Endothelial cell (in vitro differentiated cells): ENCODE measurements at places on chromosomes 11 and 22.

DNA sequence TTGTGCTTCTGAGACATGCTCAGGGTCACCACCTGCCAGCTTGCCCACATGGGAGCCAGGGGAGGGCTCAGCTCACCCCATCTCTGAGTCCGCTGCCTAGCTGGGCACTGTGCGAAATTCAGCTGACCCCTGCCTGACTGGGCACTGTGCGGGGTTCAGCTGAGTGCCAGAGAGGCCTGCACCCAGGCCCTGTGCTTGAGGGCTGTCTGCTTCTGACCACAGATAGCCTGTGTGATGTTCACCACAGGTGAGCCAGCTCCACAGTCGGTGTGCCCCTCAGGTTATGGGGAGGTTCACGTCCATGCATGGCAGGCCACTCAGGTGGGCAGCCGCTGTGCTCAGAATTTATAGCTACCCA, 84.5 kb upstream of the SUSD2 start:
- no peak for DNase-seq

DNA sequence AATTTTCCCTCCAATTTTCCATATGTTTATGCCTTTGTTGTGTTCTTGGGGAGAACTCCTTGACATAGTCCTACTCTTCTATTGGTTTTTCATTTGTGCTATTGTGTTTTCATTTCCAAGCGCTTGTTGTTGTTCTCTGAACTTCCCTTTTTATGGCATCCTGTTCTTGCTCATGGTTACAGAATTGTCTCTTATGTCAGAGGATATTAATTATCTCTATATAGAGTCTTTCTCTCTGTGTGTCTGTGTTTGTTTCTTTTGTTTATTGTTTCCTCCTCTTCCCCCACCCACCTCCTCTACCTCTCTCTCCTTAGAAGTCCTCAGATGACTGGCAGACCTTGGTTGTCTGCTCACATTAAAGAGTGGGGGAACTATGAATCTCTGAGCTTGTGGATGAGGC, 69.9 kb downstream of the HORMAD2 start:
- no peak for DNase-seq

- no peak for DNase-seq
These were observed 4.8 kb downstream of the ARFGAP2 start for GRCh38 chr11:47171856-47172255.

DNA sequence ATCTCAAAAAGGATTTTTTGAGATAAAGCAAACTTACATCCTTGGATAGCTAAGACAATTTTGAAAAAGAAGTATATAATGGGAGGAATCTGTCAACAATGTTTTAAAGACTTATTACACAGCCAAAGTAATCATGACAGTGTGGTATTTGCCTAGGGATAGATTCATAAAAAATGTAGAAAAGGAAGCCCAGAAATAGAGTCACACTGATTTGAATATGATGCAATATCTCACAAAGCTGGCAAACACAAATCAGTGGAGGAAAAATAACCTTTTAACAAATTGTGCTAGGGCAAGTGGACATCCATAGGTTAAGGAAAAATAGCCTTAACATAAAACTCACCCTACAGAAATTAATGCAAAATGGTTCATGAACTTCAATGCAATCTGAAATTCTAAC, 6.0 kb downstream of the XKR3 start:
- no peak for DNase-seq

- no peak for DNase-seq
These were observed 6.7 kb downstream of the SLC15A3 start for GRCh38 chr11:60945295-60945667.

DNA sequence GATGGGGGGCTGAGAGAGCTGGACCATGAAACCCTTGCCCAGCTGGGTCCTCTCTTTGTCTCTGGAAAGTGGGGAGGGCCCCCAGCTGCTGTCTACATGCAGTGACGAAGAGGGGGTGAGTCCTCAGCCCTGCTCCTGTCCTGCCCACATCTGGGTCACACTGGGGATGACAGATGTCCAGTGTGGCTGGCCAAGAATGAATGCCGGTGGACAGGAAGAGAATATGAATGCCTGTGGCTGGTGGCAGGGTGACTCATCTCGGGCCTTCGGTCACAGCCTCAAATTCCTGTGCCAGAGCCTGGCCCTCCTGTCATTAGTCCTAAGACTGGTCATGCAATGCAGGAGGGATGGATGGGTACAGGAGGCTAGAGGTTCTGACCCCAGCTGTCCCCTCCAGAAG, 2.2 kb upstream of the PNPLA3 start:
- no peak for DNase-seq

DNA sequence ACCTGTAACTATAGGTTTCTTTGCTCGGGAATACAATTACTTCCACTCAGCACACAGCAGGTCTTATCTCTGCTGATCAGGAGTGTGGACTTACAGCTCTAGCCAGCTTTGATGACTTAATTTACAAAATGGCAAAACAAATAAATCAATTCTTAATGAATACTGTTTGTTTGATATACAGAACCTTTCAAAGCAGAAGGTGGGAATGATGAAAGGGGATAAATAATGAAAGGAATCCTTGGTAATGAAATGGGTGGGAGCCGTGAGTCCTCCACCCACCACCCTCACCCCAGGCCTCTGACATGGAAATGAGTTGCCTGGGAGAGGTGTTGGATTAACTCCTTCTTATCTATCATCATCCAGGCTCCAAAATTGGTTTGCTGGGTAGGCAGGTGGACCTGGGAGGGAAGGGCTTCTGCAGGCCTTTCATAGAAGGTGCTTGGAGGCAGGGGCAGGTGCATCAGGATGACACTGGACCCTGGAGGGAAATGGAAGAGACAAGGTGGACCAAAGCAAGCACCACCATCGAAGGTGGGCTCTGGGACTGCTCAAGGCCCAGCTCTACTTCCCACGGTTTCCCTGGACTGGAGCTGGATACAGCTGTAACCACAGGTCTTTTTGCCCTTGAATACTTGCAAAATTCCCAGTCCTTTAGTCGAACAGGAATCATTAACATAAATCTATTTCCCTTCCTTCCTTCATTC, 23.0 kb downstream of the POU2AF1 start:
- DNase-seq = no peak

DNA sequence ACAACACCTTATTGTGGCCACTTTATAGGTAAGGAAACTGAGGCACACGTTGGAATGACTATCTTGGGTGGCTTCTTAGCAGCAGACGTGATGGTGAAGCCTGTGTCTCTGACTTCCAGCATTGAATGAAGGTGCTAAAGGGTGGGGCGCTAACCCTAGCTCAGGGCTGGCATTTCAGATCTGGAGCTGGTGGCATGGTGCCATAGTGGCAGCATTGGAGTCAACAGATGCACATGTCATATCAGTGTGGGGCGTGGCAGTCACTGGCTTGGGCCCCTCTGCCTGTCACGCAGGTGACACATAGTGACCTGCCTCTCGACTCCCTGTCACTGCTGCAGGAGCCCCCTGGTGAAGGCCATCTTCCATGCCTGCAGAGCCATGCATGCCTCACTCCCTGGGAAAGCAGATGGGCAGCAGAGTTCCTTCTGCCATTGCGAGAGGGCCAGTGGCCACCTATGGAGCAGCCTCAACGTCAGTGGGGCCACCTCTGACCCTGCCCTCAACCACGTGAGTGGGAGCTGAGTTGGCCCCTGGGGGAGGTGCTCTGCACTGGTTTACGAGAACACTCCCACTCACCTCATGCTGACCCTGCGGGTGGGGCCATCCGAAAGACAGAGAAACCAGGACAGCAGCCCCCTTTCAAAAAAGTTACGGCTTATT, 14.8 kb downstream of the SHISA8 start:
- no peak for DNase-seq

DNA sequence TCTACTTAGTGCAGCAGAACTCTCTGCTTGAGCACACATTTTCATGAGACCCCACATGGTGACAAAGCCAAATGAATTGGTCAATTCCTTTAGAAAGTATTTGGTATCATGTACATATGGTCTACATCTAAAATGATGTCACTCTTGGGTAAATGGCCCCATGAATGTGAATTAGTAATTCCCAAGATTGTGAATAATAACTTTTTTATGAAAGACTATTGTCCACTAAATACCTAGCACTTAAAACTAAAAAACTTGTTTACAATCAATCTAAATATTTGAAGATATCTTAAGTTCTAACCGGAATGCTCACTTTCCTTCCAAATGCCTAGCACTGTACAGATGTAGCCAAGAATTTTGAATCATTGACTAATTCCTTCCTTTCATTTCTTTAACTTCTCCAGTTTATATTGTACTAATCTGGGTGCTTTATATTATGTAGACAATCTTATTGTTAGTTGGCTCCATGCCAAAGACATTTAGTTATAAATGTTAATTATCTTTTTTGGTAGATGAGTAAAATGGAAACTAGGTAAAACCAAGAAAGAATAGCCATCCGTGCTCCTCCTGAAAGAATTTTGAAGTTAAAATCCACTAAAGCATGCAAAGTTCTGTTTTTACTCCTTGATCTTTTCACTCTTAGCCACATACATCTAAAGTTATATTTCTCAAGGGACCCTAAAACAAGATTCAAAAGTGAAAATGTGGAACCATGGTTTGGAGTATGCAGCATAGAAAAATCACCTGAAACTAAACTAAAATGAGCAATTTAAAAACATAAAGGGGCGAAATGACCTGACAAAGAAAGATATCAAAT, 145.0 kb upstream of the ARHGAP20 start:
- no peak for DNase-seq

- DNase-seq = no peak
These were observed 46.2 kb downstream of the TP53I11 start for GRCh38 chr11:44904261-44905020.

DNA sequence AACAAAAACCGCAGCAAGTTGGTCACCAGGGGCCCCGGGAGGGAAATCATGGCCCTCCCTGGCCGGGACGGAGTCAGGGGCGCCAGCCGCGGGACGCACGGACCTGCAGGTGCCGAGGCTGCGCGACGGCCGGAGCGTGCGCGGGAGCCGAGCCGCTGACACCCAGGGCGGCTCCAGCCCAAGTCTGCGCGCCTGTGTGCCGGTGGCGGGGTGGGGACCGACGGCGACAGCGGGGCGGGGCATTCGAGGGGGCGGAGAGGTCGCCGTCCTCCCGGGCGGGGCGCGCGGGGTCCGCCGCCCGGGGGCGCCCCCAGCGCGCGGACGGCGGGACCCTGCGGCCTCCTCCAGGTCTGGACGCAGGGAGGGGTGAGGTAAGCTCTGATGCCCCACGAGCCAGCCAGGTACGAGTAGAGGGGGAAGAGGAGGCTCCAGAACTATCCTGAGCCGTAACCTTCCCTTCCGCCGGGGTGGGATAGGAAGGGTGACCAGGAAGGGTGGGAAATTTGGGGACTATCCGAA, at the start of gene ESAM:
ESAM (minus strand) TSS at position 186 of the 519 bp plus-strand sequence; CDS start at position 50, 136 bp downstream.
- DNase-seq = peak; percentile 72

DNA sequence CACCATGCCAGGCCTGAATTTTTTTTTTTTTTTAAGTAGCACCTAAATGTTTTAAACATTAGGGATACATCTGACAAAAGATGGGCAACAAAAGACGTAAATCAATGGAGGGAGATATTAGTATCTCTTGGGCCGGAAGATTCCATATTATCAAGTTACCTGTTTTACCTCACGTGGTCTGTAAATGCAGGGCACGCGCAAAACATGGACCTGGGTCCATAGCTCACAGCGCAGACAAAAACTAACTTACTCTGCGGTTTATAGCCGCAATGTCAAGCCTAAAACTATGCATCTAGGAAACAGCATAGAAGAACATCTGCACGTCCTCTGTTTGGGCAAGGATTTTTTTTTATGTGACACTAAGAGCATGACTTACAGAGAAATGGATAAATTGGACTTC, 31.5 kb upstream of the PANX2 start:
- no peak for DNase-seq

DNA sequence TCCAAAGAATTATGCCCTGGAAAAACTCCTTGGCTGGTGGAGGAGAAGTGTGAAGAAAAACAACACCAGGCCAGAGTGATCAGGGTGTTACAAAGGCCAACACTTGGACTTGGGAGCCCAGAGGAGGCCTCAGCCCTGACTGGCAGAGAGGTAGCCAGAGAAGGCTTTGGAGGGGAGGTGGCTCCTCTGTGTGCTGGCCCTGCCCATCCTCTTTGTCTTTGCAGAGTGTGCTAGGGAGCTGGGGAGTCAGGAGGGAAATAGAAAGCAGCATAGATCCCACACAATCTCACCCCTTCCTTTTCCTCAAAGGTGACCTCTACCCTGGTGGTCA, 12.0 kb upstream of the P2RY6 start:
- no peak for DNase-seq

- no peak for DNase-seq
These were observed 630.4 kb downstream of the METTL15 start for GRCh38 chr11:28738549-28738948.

DNA sequence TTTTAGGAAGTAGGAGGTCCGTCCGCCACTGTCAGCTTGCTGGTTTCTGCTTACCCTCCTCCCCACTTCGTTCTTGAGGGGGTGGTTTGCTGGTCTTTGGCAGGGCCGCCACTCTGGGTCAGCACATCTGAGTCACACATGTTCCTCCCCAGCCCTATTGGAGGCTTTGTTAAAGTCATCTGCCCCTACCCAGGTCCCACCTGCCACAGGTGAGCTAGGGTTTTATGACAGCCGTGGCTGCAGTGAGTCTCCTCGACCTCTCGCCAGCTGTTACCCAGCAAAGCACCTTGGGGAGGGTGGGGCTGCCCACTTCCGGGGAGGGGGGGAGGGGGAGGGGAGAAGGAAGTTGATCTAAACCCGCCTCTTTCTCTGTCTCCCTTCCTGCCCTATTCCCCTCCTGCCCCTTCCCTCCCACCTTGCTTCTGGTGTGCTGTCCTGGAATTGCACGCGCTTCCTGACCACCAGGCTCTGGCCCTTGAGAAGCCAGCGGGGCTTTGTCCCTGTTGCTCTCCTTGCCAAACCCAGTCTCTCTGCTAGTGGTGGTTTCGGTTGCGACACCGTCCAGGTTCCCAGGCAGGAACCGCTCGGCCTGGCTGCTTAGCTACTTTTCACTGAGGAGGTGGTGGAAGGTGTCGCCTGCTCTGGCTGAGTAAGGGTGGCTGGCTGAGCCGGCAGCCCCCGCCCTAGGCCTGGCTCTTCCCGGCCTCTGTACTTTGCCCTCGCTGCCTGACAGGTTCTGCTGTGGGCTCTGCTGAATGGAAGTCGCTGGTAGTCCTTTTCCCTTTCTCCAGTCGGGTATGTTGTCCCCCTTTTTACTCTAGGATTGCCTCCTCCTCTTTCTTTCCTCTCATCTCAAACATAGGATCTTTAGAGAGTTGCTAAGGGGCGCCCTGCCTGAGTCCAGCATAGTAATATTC, 28.5 kb downstream of the RCOR2 start:
- peak; percentile 40 for DNase-seq

DNA sequence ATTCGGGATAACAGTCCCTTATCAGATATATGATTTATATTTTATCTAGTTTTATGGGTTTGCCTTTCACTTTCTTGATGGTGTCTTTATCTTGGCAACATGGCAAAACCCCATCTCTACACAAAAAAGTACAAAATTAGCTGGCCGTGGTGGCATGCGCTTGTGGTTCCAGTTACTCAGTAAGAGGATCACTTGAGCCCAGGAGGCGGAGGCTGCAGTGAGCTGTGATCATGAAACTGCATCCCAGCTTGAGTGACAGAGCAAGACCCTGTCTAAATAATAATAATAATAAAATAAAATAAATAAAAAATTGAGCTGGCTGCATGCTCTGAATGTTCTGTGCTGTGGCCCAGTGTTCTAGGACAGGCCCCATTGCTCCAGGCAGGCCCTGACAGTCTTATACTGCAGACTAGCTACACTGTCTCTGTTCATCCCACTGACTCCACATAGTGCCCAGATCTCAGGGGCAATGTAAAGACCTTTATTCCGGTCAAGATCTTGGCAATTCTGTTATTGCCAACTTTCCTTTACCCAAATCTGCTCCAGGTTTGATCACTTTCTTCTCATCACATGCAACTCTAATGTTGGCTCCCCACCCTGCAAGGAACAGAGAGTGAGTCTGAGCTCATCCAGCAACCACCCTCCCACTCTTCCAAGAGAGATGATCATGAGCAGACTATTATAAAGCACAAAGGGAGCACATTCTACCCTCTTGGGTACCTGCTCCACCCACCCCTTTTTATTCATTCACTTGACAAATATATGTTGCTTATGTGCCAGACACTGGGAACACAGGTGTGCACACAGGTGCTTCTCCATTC, 8.8 kb downstream of the HSPA8 start:
- DNase-seq = no peak
